ENCODE measurements at places on chromosomes 3 and 15. TPM values are rescaled to one million over a fixed set of nuclear protein-coding genes. Genes with fewer than 3 reads are reported as not detected.

ZBBX gene
- total RNA-seq = not detected

DNA sequence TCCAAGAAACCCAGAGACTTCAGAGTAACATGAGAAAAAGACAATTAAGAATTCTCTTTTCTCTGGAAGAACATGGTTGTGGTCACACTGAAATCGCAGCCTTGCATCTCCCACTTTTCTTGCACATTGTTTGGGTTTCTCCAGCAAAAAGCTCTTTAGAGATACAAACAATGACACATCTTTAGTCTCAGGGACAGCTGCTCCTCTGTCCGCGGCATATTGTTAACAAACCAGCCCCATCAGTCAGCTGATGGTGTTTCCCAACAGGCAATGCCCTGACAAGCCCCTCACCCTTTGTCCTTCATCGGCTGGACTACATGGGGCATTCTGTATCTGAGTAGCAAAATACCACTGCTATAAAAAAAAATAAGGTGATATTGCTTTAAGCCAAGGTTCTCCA lies 53.4 kb downstream of the UMPS start:
- no peak for DNase-seq

GRCh38 chr15:82831894-82832600 lies 22.6 kb downstream of the WHAMM start:
- no peak for DNase-seq

DNA sequence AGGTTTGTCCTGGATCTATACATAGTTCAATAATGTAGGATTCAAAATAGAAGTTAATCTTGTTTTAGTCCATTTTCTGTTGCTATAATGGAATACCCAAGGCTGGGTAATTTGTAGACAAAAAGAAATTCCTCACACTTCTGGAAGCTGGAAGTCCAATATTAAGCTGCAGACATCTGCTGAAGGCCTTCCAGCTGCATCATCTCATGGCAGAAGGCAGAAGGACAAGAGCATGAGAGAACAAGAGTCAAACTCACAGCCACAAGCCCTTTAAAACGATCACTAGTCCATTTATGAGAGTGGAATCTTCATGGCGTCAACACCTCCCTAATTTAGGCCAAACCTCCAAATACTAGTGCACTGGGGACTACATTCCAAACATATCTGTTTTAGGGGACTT lies 669.3 kb downstream of the ROBO2 start:
- no peak for DNase-seq

PAQR5 gene
- total RNA-seq = 0.28 TPM

GRCh38 chr3:142929890-142930289 lies 33.6 kb downstream of the PAQR9 start:
- no peak for DNase-seq

FLNB gene
- 98.3 TPM for total RNA-seq

SPTSSB gene
- total RNA-seq = not detected

DNA sequence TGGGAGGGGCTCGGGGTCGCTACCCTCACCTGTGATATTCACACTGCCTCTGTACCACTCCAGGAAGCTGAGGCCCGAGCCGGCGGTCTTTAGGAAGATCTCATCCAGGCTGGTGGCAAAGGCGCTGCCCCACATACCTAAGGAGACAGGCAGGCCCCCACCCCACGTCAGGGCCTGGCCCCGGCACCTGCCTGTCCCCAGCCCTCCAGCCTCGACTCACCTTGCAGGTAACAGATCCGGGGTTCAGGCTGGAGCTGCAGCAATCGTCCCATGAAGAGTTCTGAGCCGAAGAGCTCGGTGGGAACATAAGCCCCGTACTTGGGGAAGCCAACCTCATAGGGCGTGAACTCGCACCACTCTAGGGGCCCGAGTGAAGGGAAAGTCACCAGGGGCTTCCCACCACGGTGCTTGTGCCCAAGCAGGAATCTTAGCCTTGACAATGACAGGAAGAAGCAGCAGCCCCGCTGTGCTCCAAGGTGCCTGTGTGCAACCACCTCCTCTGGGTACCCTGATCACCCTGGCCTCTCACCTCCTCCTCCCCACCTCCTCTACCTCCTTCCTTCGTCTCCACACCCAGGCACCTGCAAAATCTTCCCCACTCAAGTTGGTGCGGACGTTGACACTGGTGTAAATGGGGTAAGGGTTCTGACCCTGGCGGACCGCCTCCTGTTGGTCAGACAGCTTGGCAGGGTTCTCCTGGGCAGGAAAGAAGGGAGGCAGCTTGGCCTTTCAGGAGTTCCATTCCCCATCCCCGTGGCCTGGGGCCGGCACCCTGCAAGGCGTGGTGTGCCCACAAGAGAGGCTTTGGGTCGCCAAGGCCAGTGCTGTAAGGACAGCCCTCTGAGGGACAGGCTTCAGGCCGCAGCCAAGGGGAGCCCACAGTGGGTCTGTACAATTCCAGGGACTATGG lies 10.6 kb downstream of the PLA2G4F start:
- DNase-seq = peak; percentile 40
